Stimulated activated CD4-positive, alpha-beta T cell treated with anti-CD3 and anti-CD28 coated beads, TNF-alpha, amount 100 ng/mL, for 24 hours (primary cell): ENCODE measurements at places on chromosomes 7 and 10.

- no peak for DNase-seq
Measured at GRCh38 chr10:17548770-17549169, 68.4 kb downstream of the HACD1 start.

GRCh38 chr10:44512431-44513022 is 127.6 kb upstream of the CXCL12 start:
- no peak for DNase-seq

DNA sequence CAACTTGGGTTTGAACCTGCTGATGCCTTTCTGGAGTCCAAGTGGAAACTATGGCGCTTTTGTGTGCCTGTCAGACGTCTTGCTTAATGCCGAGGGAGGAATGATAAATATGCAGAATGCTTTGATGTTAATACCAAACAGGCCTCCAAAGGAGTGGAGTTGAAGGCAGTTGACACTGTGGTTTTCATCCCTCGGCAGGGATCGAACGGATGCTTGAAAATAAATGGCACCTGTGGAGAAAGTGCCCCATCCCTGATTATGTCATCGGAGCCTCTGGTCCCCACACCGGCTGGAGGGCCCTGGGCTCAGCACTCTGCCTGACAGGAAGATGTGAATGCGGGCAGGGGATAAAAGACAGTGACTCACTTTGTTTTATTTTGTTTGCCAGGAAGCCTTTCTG is 148.7 kb upstream of the GPR26 start:
- DNase-seq, result no peak

DNA sequence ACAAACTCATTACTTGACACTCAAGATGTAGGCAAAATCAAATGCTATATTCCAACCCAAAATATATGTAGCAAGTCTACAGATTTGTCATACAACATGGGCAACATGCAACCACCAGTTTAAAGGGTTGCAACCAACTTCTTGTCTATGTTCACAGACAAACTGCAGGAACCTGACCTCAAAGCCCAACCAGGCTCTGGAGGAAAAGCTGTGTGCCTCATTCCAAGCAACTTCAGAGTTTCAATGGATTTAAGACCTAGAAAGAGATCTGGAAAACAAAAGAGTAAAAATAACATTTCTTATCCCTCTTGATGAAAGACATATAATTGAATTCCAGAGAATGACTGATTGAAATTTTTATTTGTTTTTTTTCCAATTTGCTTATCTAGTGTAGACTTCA is 300.5 kb upstream of the ETV1 start:
- DNase-seq, result no peak

GRCh38 chr10:101397140-101397539 is 43.2 kb downstream of the BTRC start:
- DNase-seq, result no peak

- no peak for DNase-seq
Measured at GRCh38 chr7:3520206-3520605, 219.2 kb downstream of the SDK1 start.

GRCh38 chr7:139885511-139885910 is 56.4 kb downstream of the TBXAS1 start:
- no peak for DNase-seq

DNA sequence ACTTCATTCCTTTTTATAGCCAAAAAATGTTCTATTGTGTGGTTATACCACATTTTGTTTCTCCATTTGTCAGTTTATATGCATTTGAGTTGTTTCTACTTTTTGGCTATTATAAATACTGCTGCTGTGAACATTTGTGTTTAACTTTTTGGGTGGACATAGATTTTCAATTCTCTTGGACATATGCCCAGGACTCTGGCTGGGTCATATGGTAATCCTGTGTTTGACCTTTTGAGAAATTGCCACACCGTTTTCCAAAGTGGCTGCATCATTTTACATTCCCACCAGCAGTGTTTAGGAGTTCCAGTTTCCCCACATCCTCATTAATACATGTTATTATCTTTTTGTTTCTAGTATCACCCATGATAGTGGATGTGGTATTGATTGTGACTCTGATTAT is 39.4 kb downstream of the CSGALNACT2 start:
- no peak for DNase-seq
